ENCODE measurements at places on chromosomes 12 and 14.

DNA sequence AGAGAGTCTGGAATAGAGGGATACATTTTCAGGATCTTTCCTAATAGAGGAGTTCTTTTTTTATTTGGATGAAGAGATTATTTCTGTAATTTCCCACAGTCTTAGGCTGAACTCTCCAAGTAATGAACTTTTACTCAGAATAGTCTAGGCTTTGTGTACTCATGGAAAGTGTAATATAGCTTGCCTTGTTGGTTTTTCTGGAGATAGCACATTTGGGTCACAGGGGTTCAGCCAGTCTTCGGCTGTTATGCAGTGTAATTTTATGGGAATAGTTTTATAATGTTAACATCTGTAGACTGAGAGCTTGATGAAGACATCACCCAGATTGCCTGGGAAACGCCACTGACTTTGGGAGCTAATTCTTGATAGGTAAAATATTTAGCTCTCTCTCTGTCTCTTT is 450.8 kb downstream of the RAD51B start:
- no peak for DNase-seq

GRCh38 chr12:52130711-52131110 is 51.2 kb downstream of the SMIM41 start:
- no peak for DNase-seq

DNA sequence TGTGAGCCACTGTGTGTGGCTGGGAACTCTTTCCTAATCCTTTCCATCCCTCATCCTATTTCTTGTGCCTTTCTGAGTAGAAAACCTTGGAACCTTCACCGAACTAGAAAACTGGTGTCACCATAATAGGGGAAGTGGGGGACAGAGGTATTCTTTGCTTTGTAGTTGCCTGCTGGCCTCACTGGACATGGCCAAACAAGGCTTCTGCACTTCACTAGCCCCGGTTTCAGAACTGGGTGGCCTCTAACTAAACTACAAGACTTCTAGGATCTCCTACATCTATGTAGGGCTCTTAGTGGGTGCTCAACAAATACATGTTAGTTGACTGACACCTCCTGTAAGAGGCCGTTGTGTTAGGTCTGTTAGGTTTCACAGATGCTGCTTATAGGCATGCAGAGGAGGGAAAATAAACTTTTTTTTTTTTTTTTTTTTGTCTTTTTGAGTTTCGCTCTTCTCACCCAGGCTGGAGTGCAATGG is 597 bp upstream of the CIROP start:
- DNase-seq = no peak

GRCh38 chr12:93944201-93944600 is 204.2 kb upstream of the PLXNC1 start:
- DNase-seq = no peak

DNA sequence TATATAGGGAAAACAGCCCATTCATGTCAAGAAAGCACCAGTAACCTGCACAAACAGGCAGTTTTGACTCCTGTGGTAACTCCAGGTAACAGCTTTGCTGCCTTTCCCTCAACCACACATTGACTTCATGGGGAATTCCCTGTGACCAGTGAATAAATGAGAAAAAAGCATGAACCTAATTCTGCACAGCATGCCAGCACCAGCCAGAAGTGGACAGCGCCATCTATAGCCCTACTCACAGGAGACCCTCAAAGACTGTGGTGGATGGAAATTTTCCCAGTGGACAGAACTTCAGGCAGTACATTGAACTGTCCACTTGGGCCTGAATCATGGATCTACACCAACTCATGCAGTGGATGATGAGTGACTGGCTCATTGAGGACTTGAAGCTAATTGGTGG is 152.1 kb downstream of the SLC8A3 start:
- no peak for DNase-seq

- DNase-seq = peak; percentile 63
These were observed 39.7 kb downstream of the KRT80 start for GRCh38 chr12:52151837-52152783.

GRCh38 chr14:27186048-27186447 is 588.2 kb upstream of the NOVA1 start:
- no peak for DNase-seq

GRCh38 chr12:90622431-90622830 is 332.5 kb downstream of the CCER1 start:
- DNase-seq = no peak

DNA sequence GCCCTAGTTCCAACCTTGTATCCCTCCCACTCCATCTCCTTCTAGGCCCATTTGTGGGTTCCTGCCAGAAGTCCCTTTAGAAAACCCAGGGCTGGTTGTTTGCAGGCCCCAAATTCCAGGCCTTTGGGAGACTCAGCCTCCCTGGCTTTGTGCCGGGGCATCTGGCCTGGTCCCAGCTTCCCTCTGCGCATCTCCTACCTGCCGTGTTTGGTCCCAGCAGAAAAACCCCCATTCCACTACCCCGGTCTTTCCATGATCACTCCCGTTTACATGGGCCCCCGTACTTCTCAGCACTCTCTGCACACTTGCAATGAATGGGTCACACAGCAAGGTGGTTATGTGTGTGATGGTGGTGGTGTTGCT is 15.3 kb downstream of the KMT5A start:
- DNase-seq = no peak

- DNase-seq = no peak
These were observed 427 bp upstream of the TMEM120B start for GRCh38 chr12:121712190-121712460.

GRCh38 chr12:119826661-119827445 is 50.3 kb downstream of the CIT start:
- DNase-seq = no peak

DNA sequence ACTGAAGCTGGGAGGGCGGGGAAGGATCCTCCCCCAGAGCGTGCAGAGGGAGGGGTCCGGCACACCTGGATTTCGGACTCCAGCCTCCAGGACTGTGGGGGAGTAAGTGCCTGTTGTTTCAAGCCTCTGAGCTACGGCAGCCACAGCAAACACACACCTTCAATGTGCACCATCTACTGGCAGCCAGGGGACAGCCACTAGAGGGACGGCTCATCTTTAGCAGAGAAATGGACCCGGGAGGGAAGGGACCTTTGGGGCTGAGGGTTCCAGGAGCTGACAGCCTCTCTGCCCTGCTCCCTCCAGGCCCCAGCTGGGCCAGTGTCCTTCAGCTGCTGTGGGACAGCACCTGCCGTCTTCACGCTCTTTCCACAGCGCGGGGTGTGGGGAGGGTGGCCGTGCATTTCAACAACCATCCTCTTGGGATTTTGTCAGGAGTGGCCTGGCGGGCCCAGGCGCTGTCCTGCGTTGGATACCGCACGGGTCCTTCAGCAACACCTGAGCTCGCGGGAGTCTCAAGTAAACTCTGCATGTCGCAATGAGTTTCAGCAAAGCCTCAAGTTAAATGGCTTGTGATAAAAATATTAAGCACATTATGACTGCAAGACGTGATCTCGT is 209.2 kb upstream of the C14orf180 start:
- no peak for DNase-seq

DNA sequence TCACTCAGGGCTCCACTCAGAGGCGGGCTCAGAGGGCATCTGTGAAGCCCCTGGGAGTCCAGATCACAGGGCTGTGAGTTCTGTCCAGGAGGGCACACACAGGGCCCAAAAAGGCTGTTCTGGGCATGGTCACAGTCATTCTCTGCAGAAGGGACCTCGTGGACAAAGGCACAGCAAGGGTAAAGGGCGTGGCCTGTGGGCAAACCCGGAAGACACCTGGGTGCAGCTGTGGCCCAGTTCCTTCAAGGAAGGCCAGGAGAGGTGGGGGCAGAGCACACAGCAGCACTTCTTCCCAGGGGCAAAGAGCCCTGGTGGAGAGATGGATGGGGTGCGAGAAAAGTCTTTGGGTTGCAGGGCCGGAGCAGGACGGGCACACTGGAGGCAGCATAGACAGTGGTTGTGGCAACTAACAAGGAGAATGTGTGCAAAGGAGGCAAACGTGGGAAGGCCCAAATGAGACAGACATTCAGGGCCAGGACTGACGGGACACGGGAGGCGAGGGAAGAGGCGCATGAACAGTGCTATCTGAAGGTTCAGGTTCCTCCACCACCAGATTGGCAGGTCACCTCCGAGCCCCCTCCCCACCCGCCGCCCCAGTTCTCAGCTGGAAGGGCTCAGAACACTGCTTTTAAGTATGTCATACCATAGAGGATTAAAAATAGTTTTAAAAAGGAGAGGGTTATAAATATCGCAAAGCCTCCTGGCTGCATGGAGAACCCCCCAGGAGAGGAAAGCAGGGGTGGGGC is 8.9 kb downstream of the CLMN start:
- no peak for DNase-seq

- DNase-seq = no peak
These were observed 47.8 kb upstream of the CEP83 start for GRCh38 chr12:94507455-94507854.

- DNase-seq = no peak
These were observed 72.9 kb downstream of the MIPOL1 start for GRCh38 chr14:37270629-37271028.

DNA sequence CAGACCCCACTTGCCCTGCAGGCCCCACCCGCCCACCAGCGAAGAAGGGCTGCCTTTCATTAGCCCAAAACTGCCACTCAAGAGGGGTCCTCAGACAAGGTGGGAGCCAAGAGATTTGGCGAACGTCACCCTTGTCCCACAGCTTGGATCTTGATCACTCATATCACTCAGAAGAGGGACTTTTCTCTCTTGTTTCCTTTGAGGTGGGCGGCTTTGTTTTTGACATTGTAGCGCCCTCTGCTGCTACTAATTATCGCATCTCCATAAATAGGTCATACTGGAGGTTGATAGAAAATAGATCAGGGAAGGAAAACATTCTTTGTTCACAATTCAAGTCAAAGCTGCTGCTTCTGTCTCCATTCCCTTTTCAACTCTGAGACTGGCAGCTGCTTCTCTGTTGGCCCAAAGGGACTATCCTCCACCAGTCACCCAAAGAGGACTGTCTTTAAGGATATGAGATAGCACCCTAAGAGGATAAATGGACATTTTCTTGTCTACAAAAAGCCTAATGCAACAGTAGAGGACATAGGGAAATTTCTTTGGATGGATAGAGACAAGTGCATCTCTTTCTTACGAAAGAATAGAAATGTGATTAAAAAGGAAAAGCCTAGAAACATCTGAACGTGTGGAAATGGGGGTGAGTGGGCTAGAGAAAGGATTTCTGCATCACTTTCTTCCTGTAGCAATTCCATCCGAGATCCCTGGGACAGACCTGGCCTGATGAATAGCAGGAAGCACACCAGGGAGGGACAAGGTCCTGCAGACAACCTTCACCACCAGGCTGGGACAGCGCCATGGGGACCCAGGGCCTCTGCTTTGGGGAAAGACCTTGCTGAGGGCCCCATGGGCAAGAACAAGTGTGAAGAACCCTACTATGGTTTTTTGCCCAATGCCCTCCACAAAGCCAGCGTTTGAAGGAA is 115.8 kb downstream of the DAD1 start:
- DNase-seq = no peak

- no peak for DNase-seq
These were observed 48.4 kb upstream of the IFNG-AS1 start for GRCh38 chr12:67940780-67941243.

- no peak for DNase-seq
These were observed 60.2 kb downstream of the LGR5 start for GRCh38 chr12:71499834-71500233.

- no peak for DNase-seq
These were observed 637.7 kb upstream of the TMEM132C start for GRCh38 chr12:127629066-127629820.

DNA sequence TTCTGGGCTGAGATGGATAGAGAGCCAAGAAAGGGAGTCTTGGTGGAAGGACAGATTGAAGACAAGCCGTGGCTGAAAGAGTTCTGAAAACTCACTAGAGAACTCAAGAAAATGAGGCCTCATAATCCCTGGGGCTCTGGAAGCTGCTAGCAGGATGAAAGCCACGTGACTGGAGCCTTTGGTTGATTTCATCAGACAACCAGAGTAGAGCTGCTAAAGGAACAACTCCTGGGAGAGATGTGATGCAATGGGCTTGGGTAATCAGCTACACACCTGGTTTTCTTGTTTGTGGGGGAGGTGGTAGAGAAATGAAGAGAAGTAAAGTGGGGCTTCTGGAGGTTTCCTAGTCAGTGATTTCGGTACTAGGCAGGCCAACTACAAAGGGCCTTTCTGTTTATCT is 13.4 kb downstream of the CSRNP2 start:
- no peak for DNase-seq

GRCh38 chr14:103730490-103731035 is 15.0 kb downstream of the ZFYVE21 start:
- DNase-seq = no peak

- no peak for DNase-seq
These were observed 18.7 kb upstream of the FBRSL1 start for GRCh38 chr12:132471011-132471857.

GRCh38 chr12:30908722-30909348 is 17.7 kb upstream of the TSPAN11 start:
- no peak for DNase-seq

DNA sequence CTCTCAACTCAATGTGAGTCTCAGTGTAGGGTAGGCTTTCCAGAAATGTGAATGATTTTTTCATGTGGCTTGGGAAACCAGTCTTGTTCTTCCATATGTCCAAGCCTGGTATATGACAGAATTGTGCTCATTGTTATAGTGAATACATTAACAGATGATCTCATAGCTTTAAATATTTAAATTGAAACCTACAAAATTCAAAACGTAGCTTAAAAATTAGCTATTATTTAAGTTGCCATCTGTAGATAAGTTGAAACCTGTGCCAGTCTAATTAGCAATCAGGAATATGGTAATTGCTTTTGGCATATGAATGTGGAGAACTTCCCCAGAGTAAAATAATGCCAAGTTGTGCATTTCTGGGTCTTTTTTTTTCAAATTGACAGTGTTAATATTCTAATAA is 891.6 kb upstream of the SEL1L start:
- no peak for DNase-seq

GRCh38 chr12:57343703-57344378 is 87.0 kb downstream of the R3HDM2 start:
- no peak for DNase-seq

DNA sequence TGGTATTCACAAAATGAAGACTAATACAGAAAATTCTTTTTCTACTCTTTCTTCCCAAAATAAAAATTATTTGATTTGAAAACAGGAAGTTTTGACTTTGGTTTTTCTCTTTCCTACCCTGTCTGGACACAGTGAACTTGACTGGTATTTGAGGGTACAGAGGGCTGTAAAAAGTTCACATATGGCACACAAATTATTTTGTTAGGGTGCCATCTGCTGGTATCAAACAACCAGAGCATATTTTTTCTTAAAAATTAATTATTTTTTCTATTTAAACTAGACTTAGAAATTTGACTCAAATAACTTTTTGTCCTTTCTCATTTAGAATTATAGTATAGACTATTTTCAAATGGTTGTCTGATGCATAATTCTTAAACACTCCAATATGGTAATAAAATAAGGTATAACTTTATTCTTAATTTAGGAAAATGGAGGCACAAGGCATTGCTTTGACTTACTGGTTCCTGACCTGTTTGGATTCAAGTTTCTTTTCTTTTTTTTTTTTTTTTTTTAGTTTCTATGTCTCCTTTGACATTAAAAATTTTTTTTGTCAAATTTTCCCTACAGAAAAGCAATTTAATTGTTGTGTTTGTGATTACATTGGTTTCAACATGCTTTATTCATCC is 390.6 kb downstream of the PRKD1 start:
- DNase-seq = no peak

GRCh38 chr12:100752841-100753240 is 41.7 kb upstream of the ANO4 start:
- no peak for DNase-seq

- DNase-seq = no peak
These were observed 27.2 kb upstream of the NINJ2 start for GRCh38 chr12:690466-690865.

GRCh38 chr12:10235761-10236631 is 23.3 kb downstream of the GABARAPL1 start:
- no peak for DNase-seq
